Chondrocyte (in vitro differentiated cells): ENCODE measurements at places on chromosomes 3 and 15. TPM values are rescaled to one million over a fixed set of nuclear protein-coding genes. Genes with fewer than 3 reads are reported as not detected.

- no peak for DNase-seq
Measured at GRCh38 chr3:127408684-127409420, 121.0 kb upstream of the PRR20G start.

DNA sequence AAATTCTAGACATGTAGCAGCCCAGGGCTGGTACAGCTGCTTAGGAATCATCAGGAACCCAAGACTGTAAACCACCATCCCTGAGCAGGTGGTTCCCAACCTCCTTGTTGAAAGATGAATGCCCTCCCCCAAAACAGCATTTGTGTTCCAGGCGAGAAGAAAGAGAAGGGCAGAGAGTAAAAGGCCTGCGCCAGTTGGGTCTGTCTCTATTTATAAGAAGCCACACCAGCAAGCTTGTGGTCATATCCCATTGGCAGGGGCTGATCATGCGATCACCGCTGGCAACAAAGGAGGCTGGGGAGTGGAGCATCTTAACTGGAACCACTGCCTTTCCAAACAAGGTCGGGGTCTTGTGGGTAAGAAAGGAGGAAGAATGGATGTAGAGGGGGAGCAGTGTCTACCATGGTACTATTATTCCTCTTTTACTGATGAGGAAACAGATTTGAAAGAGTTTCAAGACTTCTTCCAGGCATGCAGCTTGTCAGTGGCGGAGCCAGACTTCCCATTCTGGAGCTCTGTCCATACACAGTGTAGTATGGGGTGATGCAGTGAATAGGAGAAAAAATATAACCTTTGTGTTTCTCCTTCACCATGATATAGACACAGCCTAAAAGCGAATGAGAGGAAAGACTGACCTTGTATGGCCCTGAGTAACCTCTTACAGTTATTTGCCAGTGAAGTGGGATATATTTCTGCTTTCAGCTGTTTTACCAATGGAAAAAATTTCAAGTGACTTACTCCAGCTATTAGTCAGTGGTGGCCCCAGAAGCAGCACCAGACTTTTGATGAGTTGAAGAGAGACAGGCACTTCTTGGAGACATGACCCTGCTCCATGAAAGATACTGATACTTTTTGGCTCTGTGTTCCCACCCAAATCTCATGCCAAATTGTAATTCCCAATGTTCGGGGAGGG is 222.6 kb downstream of the ABHD5 start:
- no peak for DNase-seq

GRCh38 chr3:48437812-48438211 is 2.1 kb downstream of the CCDC51 start:
- DNase-seq = no peak

The DOCK3 gene
- 0.15 to 0.25 TPM (median 0.17 TPM) in 3 replicates for total RNA-seq

The HRG gene
- not detected in 3 replicates for total RNA-seq

GRCh38 chr3:126119976-126120375 is 36.1 kb upstream of the SLC41A3 start:
- no peak for DNase-seq

The FLNB gene
- total RNA-seq = 56.5 to 75.3 TPM (median 70.2 TPM) in 3 replicates

DNA sequence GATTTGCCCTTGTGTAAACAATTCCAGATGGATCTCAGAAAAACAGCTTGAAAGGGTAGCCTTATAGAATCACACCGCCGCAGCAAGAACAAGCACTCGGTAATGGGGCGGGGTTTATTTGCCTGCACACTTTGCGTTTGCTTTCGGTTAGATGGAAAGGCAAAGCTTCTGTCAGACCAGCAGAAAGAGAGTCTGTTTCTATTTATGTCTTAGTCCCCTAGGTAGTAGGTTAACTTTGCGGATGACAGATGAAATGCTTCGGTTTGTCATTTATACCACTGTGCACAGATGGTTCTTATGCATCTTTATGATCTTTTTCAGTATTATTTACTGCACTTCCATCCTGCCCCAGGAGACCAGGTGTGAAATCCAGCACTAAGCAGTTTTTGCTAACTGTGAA is 62.2 kb downstream of the PYDC2 start:
- DNase-seq = no peak

The CLDND1 gene
- total RNA-seq = 86.4 to 100.0 TPM (median 89.7 TPM) in 3 replicates

- no peak for DNase-seq
Measured at GRCh38 chr15:75327005-75327404, 8.9 kb upstream of the COMMD4 start.

The USF3 gene
- total RNA-seq = 8.6 to 12.5 TPM (median 9.0 TPM) in 3 replicates

DNA sequence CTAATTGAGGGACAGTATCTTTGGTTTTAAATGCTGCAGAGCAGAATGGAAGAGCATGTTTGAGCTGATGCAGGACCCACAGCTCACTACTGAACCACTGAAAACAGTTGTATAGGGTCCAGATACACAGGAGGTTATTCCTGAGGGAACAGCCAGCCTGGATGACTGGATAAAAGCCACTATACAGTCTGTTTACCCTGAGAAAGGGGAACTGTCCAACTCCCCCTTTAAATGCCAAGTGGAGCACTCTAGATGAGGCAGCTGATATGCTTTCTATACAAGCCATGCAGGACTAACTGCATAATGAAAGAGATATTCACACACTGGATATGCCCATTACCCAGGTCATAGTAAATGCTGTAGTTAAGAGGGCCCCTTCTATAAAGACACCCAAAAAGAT is 138.6 kb downstream of the IMPG2 start:
- no peak for DNase-seq

- no peak for DNase-seq
Measured at GRCh38 chr3:120567370-120568201, 28.6 kb upstream of the NDUFB4 start.

The STRIT1 gene
- not detected in 3 replicates for total RNA-seq

The CGNL1 gene
- 4.6 to 7.2 TPM (median 7.1 TPM) in 3 replicates for total RNA-seq

The NEK10 gene
- total RNA-seq = 7.3 to 7.9 TPM (median 7.5 TPM) in 3 replicates

- no peak for DNase-seq
Measured at GRCh38 chr3:132445817-132446216, 28.5 kb downstream of the DNAJC13 start.

GRCh38 chr3:61828880-61829721 is 267.7 kb downstream of the PTPRG start:
- no peak for DNase-seq

The FBXO40 gene
- total RNA-seq = 0.08 TPM in 1 of 3 replicates, not detected in the others

GRCh38 chr3:181955566-181955965 is 243.8 kb downstream of the SOX2 start:
- no peak for DNase-seq

The DISP2 gene
- total RNA-seq = 1.3 to 2.2 TPM (median 1.4 TPM) in 3 replicates

The WDR73 gene
- 13.6 to 21.9 TPM (median 17.0 TPM) in 3 replicates for total RNA-seq

The RBP2 gene
- total RNA-seq = not detected in 3 replicates

The GASK1A gene
- total RNA-seq = 0.17 TPM in 1 of 3 replicates, not detected in the others

The ACAN gene
- total RNA-seq = 21.5 to 176 TPM (median 171 TPM) in 3 replicates
